ENCODE measurements at places on chromosomes 2 and 18. TPM values are rescaled to one million over a fixed set of nuclear protein-coding genes. Genes with fewer than 3 reads are reported as not detected.

DNA sequence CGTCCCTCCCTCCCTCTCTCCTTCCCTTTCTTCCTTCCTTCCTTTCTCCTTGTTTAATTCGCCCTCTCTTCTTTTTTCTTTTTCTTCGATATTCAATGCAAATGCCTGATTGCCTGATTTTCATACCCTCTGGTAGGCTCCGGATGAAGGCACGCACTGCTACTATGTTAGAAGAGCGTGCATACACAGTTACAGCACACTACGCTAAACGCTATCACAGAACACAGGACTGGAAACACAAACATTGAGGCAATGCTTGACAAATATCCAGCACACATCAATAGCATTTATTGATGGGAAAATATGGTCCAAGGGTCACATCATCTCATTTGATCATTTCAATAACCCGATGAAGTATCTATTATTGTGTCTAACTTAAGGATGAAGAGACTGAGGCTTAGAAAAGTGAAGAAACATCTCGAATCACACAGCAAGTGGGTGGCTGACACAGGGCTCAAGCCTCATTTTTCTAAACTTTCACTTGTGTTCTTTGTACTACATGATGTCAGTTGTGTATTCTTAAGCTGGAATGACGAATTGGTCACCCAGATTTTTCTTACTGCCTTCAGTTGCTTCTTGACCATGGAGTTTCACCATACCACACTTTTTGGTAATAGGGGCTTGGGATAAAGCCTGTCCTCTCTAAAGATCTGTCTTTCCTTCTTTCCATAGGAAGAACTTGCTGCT, 101.8 kb downstream of the TRIB2 start:
- no peak overlapping the region for H3K27ac ChIP-seq
- no peak for DNase-seq
- H3K4me1 ChIP-seq = peaks cover 45% of the 10 kb centered on the region
- H3K36me3 ChIP-seq = no peaks in the 10 kb centered on the region

GRCh38 chr2:16257322-16258028, 317.1 kb downstream of the MYCN start:
- H3K4me1 ChIP-seq = peaks cover 13% of the 10 kb centered on the region
- no peak overlapping the region for H3K27ac ChIP-seq
- no peak overlapping the region for H3K4me3 ChIP-seq
- no peak for DNase-seq
- H3K27me3 ChIP-seq = no peaks in the 10 kb centered on the region
- H3K36me3 ChIP-seq = no peaks in the 10 kb centered on the region

GRCh38 chr2:39119732-39120520, 925 bp downstream of the SOS1 start:
- peak; percentile 65 for DNase-seq
- H3K4me3 ChIP-seq = peak overlapping the region; percentile 80
- H3K4me1 ChIP-seq = peaks cover 47% of the 10 kb centered on the region
- H3K27me3 ChIP-seq = no peaks in the 10 kb centered on the region
- H3K36me3 ChIP-seq = peaks cover 9% of the 10 kb centered on the region
- peak overlapping the region; percentile 80 for H3K27ac ChIP-seq

- H3K4me1 ChIP-seq = no peaks in the 10 kb centered on the region
- no peaks in the 10 kb centered on the region for H3K36me3 ChIP-seq
- no peak overlapping the region for H3K27ac ChIP-seq
Observed at GRCh38 chr2:726169-726568, 49.0 kb upstream of the TMEM18 start.

DNA sequence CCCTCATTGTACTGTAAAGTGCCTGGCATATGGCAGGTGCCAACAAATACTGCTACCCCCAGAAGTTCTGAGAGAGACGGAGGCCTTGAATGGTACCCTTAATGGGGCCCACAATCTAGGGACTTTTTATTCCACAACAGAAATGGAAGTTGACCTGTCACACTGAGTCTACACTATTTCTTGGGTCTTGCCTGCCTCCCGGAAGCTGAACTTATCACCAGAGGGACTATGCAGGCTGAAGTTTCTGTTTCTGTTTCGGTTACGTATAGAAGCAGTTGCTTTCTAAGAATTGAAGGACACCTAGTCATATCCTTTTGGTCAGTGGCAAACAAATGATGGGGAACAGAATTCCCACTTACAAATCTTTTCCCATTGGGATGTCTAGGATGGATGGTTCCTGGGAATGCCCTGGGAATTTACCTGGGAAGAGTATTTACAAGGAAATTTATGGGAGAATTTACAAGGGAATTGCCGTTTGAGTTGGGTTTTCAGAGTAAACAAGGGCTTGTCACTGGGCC, 74.2 kb downstream of the HS1BP3 start:
- H3K36me3 ChIP-seq = peaks cover 2% of the 10 kb centered on the region
- H3K27me3 ChIP-seq = no peaks in the 10 kb centered on the region
- H3K4me3 ChIP-seq = no peak overlapping the region
- peak; percentile 32 for DNase-seq
- H3K27ac ChIP-seq = peak overlapping the region; percentile 16

NT5C1B gene
- total RNA-seq = not detected

Measured in activated naive CD4-positive, alpha-beta T cell treated with anti-CD3 and anti-CD28 coated beads for 36 hours (primary cell).